ENCODE measurements at places on chromosomes 6 and 20.

DNA sequence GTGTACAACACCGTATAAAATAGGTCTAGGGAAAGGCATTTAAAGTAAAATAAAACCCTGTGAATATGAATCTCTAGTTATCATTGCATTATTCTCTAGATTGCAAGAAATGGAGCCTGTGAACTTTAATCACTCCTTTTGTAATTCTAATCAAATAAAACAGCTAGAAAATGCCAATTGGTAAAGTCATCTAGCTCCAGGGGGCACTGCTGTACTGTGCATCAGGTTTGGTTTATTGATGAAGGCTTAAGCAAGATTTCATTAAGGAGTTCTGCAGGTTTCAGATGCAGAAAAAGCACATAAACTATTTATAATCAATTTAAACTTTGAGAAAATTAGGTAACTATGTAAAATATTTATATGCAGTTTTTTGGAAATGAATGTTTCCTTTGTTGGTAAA is 645.0 kb downstream of the PHF3 start:
- no peak for DNase-seq

GRCh38 chr6:166903500-166903899 is 52.9 kb downstream of the RNASET2 start:
- no peak for DNase-seq

GRCh38 chr6:110188791-110189190 is 8.6 kb downstream of the CDC40 start:
- DNase-seq: no peak

GRCh38 chr6:156780962-156781853 is 4.0 kb downstream of the ARID1B start:
- DNase-seq: no peak

DNA sequence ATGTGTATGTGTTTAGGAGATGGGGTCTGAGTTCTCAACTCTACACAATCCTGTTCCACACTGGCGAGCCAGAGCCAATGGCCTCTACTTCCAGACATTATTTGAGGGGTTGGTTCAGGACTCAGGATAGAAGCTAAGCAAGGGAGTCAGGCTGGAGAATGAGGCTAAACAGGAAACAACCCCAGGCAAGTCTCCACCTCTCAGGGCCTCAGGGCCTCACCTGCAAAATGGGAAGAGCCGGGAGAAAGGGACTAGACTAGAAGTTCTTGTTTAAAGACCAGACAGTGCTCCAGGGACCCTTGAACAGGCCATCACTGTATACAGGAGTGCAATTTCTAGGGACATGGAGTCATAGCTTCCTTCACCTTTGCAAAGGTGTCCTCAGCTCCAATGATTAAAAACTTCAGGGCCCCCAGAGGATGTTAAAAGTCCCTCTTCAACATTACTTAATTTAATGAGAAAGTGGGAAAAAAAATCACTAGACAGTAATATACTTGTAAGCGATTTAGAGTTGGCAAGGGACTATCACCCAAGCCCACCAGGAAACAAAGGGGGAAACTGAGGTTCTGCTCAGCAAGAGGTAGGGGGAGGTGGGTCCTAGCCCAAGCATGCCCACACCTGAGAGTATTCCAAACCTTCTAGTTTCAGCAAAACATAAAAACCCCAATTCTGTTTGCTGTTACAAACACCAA is 41.7 kb downstream of the ZMYND8 start:
- DNase-seq: no peak

- DNase-seq: no peak
Observed at GRCh38 chr6:84078335-84078734, 44.8 kb downstream of the MRAP2 start.

- no peak for DNase-seq
Observed at GRCh38 chr6:22954749-22955385, 385.5 kb downstream of the HDGFL1 start.

- DNase-seq: no peak
Observed at GRCh38 chr20:60986506-60987156, 265.4 kb upstream of the CDH4 start.

DNA sequence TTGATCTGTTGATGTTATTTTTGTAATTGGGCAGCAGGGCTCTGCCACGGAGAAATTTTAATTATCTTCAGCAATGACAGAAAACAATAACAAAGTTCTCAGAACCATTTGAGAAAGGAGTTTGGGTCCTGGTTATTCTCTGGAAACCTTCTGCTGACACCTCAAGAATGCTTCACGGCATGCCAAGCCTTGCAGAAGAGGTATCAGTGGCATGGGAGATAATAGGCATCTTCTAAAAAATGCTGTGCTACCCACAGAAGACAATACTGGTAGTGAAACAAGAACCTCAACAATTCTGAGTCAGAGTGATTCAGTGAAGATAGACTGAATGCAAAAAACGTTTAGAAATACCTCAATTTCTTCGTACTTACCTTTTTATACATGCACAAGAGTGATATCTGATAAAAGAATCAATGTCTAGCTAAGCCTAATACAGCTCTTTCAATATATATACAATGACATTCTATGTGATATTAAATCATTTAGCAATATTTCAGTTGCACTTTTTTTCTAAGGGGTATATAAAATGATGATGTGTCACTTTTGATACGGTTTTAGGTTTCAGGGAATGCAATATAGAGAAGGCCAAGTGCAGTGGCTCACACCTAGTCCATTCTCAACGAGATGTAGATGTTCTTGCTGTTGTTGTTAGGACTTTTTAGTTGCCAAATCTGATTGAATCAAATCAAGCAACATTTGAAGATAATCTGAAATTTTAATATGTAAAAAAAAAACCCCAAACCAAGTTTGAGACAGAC is 110.4 kb upstream of the COL21A1 start:
- DNase-seq: no peak

DNA sequence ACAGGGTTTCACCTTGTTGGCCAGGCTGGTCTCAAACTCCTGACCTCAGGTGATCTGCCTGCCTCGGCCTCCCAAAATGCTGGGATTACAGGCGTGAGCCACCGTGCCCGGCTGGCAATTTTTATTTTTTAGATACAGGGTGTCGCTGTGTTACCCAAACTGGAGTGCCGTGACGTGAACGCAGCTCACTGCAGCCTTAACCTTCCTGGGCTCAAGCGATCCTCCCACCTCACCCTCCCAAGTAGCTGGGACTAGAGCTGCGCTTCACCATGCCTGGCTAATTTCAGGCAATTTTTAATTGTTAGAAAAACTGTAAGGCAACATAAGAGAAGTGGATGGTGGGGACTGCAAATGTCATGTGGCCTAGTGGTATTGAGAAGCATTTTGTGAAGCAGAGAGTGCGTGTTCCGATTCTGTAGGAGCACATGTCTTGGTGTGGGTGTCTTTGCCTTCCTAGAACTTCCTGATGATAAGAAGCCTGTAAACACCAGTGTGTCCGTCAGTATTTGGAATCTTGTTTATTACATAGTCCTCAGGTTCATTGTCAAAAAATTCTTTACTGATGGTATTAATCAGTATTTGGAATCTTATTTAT is 18.0 kb downstream of the JARID2 start:
- DNase-seq: no peak

DNA sequence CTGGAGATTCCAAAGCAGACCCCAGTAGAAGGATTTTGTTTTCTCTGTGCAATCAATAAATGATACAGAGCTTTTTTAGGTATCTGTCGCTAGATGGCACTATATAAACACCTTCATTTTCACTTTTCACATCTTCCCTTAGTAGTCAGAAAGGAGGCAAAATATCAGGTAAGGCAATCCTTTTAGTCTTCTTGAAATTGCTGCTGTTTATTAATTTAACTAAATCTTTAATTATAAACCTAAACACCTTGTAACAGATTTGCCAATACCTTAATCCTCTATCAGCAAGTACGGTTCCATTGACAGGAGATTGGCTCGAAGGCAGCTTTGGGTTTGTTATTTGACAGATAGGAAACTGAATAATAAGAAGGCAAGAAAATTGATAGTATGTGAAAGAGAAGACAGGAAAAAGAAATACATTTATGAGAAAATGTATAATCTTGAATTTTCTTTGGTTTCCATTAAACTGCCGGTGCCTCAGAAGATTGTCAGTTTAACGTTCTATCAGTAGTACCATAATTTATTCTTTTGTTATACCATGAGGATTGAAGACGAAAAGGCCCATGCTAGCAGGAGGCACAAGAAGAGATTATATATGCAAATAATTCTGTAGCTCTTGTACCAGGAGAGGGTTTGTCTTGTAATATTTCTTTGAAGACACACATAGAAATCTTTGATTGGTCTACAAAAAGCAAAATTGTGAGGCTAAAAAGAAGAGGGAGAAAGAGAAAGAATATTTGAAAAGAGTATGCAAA is 23.5 kb upstream of the IBTK start:
- no peak for DNase-seq

GRCh38 chr6:167470836-167471547 is 146.1 kb downstream of the TTLL2 start:
- no peak for DNase-seq

DNA sequence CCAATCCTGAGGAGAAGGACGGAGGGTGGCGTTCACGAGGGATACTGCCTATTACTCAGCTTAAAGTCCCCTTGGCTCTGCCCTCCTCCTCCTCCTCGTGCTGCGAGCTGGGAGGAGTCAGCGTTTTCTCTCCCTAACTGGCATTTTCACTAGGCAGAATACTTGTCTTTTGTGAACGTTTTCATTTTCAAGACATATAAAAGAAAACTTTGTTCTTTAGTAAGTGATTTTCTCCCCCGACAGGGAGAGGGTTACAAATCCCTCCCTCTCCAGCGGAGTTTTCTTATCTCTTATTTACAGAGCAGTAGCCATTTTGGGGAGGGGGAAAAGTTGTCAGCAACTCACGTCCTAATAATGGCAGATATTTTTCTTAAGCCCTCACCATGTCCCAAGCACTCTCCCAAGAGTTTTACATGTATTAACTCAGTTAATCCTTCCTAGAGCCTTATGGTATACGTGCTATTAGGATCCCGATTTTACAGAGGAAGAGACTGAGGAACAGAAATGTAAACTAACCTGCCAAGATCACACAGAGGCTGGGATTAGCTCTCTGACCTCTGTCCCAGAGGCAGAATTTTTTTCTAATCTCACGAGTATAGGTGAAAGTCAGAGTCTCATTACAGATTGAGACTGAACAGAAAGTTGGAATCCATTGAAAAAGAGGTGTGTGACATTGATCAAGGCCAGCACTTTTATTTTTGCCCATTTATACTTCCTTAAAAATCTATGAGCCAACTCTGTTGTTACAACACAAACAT is 30.0 kb upstream of the ZNF217 start:
- DNase-seq: no peak

DNA sequence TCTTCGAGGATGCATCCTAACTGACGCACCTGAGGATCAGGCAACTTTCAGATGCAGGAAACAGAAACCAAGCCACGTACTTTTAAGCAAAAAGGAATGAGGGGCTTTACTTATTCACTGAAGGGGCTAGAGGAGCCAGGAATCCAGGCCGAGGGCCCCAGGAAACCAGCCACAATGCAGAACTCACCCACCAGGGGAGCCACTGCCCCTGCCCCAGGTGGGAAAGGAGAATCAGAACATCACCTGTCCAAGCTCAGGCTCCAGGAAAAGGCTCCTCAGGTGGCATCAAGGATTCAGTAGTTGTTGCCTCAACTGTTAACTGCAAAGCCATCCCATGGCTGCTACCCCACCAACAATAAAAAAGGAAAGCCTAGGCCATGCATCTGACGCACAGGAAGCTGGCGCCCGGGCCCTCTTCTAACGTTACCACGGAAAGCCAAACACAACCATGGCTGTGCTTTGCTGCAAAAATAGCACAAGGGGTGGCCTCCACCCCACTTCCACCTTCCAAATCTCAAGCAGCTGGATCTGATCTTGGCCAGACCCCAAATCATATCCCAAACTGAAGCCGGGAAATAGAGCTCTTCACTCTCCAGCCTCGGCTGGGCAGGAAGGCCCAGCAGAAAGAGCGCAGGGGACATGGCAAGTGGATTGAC is 121.0 kb downstream of the PREX1 start:
- no peak for DNase-seq

DNA sequence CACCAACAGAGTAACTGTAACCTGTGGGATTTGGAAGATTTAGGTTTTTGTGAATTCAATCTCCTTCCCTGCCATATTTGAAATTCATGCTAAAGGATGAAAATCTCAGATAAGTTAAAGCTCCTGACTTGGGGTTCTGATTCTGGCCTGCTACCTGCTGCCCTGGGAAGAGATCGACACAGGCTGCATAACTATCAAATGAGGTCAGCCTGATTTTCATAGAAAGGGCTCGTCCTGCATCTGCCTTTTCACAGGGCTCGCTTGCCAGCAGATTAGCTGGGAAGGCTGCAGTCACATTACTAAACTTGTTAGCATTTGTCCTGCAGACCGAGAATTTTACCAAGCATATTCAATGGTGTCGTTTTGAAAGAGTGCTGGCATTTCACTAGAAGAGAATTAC is 14.6 kb downstream of the GCLC start:
- no peak for DNase-seq

DNA sequence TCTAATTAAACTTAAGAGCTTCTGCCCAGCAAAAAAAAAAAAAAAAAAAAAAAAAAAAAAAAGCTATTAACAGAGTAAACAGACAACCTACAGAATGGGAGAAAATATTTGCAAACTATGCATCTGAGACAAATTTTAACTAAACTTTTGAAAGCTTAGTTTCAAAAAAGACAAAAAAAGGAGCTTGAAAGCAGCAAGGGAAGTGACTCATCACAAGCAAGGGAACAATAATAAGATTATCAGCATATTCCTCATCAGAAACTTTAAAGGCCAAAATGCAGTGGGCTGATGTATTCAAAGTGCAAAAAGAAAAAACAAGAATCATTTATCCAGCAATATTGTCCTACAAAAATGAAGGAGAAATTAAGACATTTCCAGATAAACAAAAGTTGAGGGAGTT is 158.6 kb downstream of the RNF144B start:
- DNase-seq: no peak

- DNase-seq: peak; percentile 75
Observed at GRCh38 chr6:111759836-111760785, 113.1 kb downstream of the FYN start.

GRCh38 chr20:61331543-61331942 is 79.5 kb downstream of the CDH4 start:
- DNase-seq: no peak

DNA sequence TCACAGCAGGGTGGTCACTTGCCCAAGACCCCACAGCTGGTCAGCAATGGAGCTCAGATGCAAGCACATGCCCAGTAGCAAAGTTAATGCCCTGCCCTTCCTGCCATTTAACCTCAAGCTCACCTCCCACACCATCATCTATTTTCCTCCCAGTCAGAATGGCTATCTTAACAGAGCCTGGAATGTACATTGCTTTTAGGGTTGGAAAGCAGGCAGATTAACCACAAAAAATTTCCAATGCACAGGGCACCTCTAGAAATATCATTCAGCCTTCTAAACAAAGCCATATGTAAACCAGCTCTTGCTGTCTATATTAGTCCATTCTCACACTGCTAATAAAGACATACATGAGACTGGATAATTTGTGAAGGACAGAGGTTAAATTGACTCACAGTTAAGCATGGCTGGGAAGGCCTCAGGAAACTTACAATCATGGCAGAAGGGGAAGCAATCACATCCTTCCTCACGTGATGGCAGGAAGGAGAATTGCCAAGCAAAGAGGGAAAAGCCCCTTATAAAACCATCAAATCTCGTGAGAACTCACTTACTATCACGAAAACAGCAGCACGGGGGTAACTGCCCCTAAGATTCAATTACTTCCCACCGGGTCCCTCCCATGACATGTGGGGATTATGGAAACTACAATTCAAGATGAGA is 106.9 kb downstream of the FYN start:
- no peak for DNase-seq

- no peak for DNase-seq
Observed at GRCh38 chr6:38528196-38528965, 111.3 kb downstream of the BTBD9 start.

All from central memory CD8-positive, alpha-beta T cell (primary cell).